ENCODE measurements at places on chromosomes 4 and X. TPM values are rescaled to one million over a fixed set of nuclear protein-coding genes. Genes with fewer than 3 reads are reported as not detected.

DCAF4L1 gene
- 0.11 TPM for total RNA-seq

ARHGAP6 gene
- total RNA-seq: not detected

CD38 gene
- 8.4 TPM for total RNA-seq

CRMP1 gene
- 2.1 TPM for total RNA-seq

ADH1A gene
- not detected for total RNA-seq

WDR45 gene
- 52.8 TPM for total RNA-seq

TAF7L gene
- 0.15 TPM for total RNA-seq

USP17L27 gene
- total RNA-seq: not detected

MAGEA9 gene
- not detected for total RNA-seq

PRRG1 gene
- total RNA-seq: 7.4 TPM

SHISA3 gene
- total RNA-seq: not detected

GYG2 gene
- 4.2 TPM for total RNA-seq

MBTPS2 gene
- 23.5 TPM for total RNA-seq

ESX1 gene
- total RNA-seq: 0.05 TPM

RPA4 gene
- 0.25 TPM for total RNA-seq

UGT2B7 gene
- 0.25 TPM for total RNA-seq

PF4V1 gene
- total RNA-seq: not detected

SCML2 gene
- 7.3 TPM for total RNA-seq

MCF2 gene
- total RNA-seq: not detected

DHX15 gene
- total RNA-seq: 104 TPM

TENM3 gene
- total RNA-seq: 1.3 TPM

SPATA4 gene
- total RNA-seq: 0.07 TPM

PORCN gene
- total RNA-seq: 16.1 TPM

KLHL5 gene
- total RNA-seq: 51.2 TPM

NDP gene
- not detected for total RNA-seq

CABS1 gene
- total RNA-seq: not detected

TMEM156 gene
- total RNA-seq: 19.5 TPM

SSX2 gene
- total RNA-seq: not detected

NDST3 gene
- total RNA-seq: not detected

PDGFC gene
- 3.4 TPM for total RNA-seq

MAGEA12 gene
- total RNA-seq: 0.16 TPM

GAGE12E gene
- not detected for total RNA-seq

CDX4 gene
- not detected for total RNA-seq

BTC gene
- total RNA-seq: 0.76 TPM

SLC49A3 gene
- total RNA-seq: 0.29 TPM

SLC10A6 gene
- not detected for total RNA-seq

JADE3 gene
- total RNA-seq: 15.0 TPM

BEX4 gene
- 1.9 TPM for total RNA-seq

SERPINA7 gene
- total RNA-seq: not detected

HPRT1 gene
- 113 TPM for total RNA-seq

ADH7 gene
- total RNA-seq: not detected

C4orf54 gene
- not detected for total RNA-seq

CENPVL2 gene
- not detected for total RNA-seq

VGLL1 gene
- total RNA-seq: not detected

PAGE2B gene
- total RNA-seq: not detected

HCFC1 gene
- total RNA-seq: 40.4 TPM

HOPX gene
- total RNA-seq: not detected

RBMX gene
- 228 TPM for total RNA-seq

SLC6A14 gene
- not detected for total RNA-seq

PCDH10 gene
- total RNA-seq: 0.09 TPM

ARSJ gene
- 6.3 TPM for total RNA-seq

CENPVL1 gene
- not detected for total RNA-seq

GUCY1A1 gene
- total RNA-seq: not detected

HDX gene
- 2.0 TPM for total RNA-seq

PPBP gene
- not detected for total RNA-seq

NAA11 gene
- total RNA-seq: not detected

SMARCA1 gene
- total RNA-seq: 49.6 TPM

RBMX2 gene
- total RNA-seq: 27.9 TPM

Data from A549 treated with DMSO at 1 μM for 4 hours (cell line).